ENCODE measurements at places on chromosomes 3 and 15.
A peak's percentile ranks its signal among the peaks of the same experiment; 100 is the strongest.

DNA sequence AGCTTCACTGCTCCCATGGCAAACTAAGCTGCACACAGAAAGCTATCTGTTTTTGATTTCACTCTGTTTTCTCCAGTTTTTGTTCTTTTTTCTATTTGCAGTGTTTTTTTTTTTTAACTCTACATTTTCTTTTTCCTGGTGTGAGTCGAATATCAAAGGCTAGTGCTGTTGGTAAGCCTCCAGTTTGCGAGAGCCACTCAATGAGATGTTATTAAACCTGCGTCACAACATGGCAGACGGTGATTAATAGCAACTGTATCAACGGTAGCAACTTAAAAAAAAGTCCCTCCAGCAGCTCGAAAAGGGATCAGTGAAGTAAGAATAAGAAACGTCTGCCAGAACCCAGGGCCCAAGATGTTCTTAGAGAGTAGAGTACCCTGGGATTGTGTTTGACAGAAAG lies 84.1 kb downstream of the MEIS2 start:
- DNase-seq: no peak

GRCh38 chr15:100537331-100537730 lies 8.6 kb upstream of the CERS3 start:
- DNase-seq: no peak

- no peak for DNase-seq
These were observed 96.2 kb upstream of the KCNMB2 start for GRCh38 chr3:178440043-178440442.

- DNase-seq: no peak
These were observed 771 bp downstream of the RARRES1 start for GRCh38 chr3:158731486-158731885.

GRCh38 chr3:50630877-50631276 lies 13.9 kb downstream of the MAPKAPK3 start:
- no peak for DNase-seq

GRCh38 chr3:29850641-29851040 lies 569.8 kb downstream of the RBMS3 start:
- no peak for DNase-seq

DNA sequence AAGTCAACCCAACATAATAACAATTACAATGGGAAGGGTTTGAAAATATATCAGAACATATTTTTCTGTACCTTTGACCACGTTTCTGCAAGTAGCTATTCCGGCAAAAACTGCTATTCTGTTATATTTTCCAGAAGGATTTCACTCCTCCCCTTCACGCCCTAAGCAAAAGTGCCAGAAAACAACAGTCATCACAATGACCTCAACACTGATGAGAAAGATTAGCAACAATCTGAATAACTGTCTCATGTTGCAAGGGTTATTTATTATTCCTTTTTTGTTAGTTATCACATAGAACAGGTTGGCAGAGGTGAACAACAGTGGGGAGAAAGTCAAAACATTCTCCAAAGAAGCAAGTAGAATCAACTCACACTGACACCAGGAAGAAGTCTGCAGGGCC lies 269.4 kb upstream of the ARRDC4 start:
- no peak for DNase-seq

- DNase-seq: peak; percentile 9
These were observed 29.5 kb downstream of the AGTR1 start for GRCh38 chr3:148727231-148727630.

GRCh38 chr3:112894258-112894657 lies 47.6 kb upstream of the CD200R1L start:
- no peak for DNase-seq

DNA sequence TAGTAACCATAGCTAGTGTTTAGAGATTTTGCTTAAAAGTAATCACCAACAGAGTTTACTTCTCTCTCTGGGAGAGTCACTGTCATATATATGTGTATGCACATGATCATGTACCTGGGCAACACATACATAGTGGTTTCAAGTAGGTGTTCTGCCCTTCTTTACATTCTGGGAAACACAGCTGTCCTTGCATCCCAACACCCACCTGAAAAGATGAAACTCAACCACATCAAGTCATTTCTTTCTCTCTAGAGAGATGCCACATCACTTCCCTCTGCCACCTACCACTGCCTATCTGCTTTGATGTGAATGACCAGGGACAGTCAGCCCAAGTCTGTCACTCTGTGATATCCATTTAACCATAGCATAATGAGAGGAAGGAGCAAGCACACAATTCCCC lies 155.8 kb upstream of the GADL1 start:
- DNase-seq: no peak

DNA sequence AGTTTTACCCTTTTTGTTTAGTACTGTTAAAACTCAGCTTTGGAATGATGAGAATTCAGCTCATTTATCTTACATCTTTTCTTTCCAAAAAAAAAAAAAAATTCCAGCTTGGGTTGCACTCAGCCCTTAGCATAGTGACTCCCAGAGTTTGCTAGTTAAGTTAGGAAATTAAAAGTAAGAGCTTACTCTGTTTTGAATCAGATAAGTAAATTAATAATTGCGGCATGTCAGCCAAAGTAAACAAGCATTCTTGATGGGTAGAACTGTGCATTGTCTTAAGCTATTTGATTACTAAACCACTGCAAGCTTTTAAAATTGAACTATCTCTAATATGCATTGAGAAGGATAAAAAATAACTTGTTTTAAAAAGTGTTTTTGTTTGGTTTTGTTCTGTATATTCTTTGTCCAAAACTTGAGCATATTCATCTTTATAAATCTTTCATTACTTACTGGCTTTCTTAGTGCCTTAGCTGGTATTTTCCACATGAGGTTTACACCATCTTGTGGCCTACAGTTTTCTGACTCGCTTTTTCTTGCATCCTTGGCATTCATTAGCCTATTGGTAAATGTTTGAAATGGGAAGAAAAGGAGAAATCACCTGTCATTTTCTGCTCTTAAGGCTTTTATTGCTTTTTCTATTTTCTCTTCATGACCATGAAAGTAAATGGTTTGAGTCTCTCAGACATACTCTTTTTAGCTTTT lies 107.6 kb downstream of the FILIP1L start:
- DNase-seq: no peak

DNA sequence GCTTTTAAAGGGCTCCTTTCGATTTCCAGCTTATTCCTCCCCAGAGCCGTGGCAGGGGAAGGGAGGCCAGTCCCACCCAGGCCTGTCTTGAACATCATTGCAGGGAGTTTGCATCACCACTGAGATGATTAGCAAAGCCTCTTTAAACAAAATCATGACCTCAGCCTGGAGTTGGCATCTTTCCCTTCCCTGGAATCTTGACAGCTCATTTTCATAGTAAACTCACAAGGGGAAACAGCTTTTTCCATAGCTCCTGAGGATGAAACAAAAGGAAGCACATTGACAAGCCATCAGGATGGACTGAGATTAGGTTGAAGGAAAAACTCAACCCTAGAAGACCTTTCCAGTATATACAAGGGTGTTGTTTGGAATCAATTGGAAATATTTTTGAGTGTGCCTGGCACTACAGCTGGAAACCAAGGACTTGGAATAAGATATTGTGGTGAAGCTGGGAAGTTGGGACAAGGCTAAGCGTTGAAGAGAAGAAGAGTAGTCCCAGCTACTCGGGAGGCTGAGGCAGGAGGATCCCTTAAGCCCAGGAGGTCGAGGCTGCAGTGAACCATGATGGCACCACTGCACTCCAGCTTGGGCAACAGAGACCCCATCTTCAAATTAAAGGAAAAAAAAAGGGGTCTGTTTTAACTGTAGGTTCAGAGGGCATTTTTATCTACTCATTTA lies 3.1 kb upstream of the LARP6 start:
- DNase-seq: no peak

DNA sequence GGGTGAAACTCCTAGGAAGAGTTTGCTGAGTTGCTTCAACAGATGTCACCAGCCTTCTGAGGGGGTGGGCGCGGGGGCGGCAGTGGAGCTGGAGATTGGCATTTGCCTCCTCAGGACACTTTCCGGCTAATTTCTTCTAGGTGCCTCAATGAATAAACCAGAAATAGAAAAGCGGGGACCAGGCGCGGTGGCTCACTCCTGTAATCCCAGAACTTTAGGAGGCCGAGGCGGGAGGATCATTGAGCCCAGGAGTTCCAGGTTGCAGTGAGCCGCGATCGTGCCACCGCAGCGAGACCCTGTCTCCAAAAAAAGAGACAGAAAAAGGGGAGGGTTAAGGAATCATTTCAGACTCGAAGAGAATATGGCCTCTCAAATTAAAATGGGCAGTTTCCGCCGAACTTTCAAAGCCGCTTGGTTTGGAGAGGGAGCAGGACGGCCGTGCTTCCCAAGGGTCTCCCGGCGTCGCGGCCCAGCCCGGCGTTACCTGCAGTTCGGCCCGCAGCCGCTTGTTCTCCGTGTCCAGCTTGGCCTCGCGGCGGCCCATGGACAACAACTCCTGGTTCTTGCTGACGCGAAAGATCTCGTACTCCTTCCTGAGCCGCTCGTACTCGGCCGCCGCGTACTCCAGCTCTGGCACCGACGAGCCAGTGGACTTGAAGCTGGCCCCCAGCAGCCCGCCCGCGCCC lies 587 bp downstream of the NPHP3 start:
- no peak for DNase-seq

GRCh38 chr15:67225336-67225735 lies 29.1 kb downstream of the AAGAB start:
- no peak for DNase-seq

DNA sequence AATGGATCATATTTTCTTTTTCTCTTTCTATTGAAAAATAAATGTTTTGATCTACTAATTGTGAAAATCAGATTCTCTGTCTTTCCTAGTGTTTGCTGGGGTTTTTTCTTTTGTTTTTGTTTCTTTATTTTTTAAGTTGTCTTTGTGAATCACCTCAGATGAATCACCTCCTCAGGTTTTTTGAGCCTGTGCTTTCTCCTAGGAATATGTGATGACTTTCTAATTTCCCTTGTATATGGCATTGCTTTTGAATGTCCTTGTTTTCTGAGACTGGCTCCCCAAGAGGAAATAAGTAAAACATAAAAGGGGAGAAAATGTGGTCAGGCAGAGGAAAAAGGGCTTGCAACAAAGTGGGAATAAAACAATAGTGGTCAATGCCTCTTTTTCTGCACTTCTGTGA lies 750.0 kb downstream of the ZPLD1 start:
- no peak for DNase-seq

- no peak for DNase-seq
These were observed 69.0 kb upstream of the SAMMSON start for GRCh38 chr3:69930564-69930963.

- no peak for DNase-seq
These were observed 552.9 kb upstream of the SUCLG2 start for GRCh38 chr3:68207327-68207726.

DNA sequence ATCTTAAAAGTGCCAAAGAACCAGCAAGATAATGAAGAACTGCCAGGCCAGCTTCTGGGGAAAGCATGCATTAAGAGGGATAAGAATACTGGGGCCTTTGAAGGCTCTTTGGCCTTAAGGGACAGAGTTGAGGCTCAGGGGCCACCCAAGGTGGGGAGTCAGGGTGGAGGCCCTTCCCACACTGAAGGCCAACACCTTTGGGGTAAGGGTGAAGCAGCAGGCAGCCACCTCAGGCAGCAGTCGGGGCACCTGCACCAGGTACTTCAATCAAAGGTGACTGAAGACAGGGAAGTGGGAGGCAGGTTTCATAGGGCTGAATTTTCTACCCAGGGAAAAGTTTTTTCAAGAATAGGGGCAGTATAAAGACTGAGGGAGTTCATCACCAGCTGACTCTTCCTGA lies 87.7 kb upstream of the KLF13 start:
- DNase-seq: no peak

GRCh38 chr3:182735672-182736071 lies 57.6 kb upstream of the ATP11B start:
- DNase-seq: no peak

DNA sequence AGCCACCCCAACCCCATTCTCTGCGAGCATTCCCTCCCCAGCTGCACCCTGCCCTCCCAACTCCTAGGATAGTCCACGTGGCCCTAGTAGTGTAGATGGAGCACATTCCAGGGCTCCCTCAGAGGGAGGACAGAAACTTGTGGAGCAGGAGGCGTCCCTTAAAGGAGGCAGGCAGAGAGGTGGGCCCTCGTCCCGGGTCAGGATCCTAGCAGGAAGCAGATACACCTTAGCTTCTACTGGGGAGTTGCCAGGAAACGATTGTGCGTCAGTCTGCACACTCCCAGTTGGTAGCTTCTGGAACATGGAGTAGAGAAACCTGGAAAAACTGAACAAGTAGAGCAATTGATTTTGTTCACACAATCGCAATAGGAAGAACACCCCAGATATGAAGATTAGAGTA lies 43.9 kb upstream of the KLHL25 start:
- DNase-seq: no peak

DNA sequence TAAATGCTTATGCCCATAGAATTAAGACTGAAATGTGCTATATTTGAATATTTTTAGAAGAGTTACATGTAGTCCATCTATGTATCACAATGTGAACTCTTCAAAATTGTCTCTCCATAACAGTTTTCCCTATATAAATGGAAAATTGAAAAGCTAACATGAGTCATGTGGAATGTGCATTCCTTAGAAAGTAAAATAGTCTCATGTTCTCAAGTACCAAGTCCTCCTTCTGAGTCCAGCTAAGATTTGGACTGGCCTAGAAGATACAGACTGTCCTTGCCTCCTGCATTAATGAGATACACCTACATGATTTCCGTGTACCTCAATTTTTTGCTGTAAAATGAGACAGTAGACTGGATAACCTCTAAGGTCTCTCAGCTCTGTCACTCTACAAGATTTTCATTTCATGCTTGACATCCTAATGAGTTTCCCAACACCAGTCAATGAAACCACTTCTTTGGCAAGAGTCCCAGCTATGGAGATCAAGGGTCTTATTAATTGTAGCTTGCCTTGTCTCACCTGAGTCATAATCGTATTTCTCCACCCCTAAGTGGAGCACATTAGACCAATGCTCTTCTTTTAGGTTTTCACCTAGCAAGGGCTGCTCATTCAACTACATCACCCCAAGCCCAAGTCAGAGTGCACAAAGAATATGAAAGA lies 350.6 kb upstream of the IL12A start:
- DNase-seq: no peak

- no peak for DNase-seq
These were observed 12.9 kb upstream of the TXNRD3 start for GRCh38 chr3:126667631-126668449.

- no peak for DNase-seq
These were observed 5.3 kb downstream of the TUBGCP4 start for GRCh38 chr15:43376017-43376705.

DNA sequence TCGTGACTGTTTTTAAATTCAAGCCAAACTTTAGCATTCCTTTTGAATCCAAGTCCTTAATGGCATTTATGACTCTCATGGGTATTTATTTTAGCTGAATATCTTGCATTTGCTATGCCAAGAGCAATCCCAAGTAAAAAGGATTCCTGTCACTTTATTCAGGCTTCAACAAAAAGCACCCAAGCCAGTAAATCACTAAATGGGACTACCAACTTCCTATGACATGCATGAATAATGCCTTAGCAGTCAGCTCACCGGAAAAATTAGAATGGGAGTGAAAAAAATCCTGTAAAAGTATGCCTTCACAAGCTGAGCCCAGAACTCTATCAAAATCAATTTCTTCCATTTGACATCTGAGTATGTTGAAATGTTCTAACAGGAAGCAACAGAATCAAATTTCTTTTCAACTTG lies 1297.9 kb downstream of the ROBO2 start:
- no peak for DNase-seq

DNA sequence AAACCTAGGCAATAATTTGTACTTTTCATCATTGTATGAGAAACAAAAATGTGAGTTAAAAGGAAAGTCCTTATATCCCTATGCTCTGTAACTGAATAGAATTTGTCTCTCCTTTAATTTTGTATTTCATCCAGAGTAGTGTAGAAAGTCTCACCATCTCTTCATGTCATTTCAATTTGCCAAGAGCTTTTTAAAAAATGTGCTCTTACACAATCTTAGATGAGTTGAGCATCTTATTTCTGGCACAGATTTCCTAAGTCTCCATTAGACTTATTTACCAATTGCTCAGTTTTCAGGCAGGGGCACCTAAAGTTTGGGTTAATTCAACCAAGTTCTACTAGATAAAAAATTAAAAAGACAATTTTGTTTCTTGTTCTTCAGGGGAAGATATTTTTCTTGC lies 201.5 kb upstream of the RBMS3 start:
- DNase-seq: no peak
